ENCODE measurements at places on chromosomes 4 and X. TPM values are rescaled to one million over a fixed set of nuclear protein-coding genes. Genes with fewer than 3 reads are reported as not detected.

The TSPAN7 gene
- total RNA-seq = not detected

The AWAT2 gene
- total RNA-seq = not detected

The MAGEA6 gene
- 118 TPM for total RNA-seq

The SMARCA1 gene
- 26.6 TPM for total RNA-seq

GRCh38 chr4:121654738-121655137 lies 42.0 kb downstream of the ANXA5 start:
- DNase-seq = no peak

- no peak for DNase-seq
Observed at GRCh38 chr4:15718959-15719358, 16.1 kb downstream of the BST1 start.

DNA sequence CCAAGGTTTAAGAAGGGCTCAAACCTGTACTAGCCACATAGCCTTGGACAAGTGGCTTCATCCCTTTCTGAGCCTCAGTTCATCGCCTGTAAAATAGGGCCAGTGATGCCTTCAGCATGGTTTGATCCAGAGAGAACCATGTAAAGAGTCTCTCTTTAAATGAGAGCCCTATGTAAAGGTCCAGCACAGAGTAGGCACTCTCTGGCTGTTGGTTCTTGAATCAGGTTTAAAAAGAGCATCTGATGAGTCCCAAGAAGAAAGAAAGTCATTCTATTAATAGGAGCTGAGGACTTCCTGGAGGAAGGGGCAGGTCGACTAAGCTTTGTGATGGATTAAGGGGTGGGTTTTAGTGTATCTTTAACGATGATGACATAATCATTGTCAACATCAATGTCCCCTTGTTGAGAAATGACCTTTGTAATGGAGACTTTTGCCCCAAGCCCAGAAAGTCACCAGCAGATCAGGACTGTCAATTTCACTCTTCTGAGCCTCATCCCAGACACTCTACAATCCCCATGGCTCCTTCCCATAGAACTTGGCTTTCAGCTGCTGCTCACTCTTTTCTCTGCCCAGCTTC lies 4.0 kb upstream of the SLC2A9 start:
- no peak for DNase-seq

- no peak for DNase-seq
Observed at GRCh38 chr4:178148106-178148505, 705.9 kb upstream of the AGA start.

GRCh38 chr4:81405900-81406401 lies 65.8 kb downstream of the RASGEF1B start:
- DNase-seq = peak; percentile 56

DNA sequence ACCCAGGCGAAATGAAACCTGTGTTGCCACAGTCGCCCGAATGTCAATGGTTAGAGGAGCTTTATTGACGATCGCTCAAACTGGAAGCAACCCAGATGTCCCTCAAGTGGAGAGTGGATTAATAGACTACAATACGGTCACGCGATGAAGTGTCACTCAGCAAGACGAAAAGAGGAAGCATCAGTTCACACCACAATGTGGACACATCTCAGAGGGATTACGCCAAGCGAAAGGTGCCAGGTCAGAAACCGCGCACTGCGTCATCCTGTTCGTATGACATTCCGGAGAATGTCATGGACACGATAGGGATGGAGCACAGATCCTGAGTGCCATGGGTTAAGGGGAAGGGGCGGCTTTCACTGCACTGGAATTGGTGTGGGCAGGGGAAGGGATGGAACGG lies 111.7 kb downstream of the HMX1 start:
- no peak for DNase-seq

- DNase-seq = no peak
Observed at GRCh38 chr4:128831531-128832242, 22.2 kb downstream of the JADE1 start.

DNA sequence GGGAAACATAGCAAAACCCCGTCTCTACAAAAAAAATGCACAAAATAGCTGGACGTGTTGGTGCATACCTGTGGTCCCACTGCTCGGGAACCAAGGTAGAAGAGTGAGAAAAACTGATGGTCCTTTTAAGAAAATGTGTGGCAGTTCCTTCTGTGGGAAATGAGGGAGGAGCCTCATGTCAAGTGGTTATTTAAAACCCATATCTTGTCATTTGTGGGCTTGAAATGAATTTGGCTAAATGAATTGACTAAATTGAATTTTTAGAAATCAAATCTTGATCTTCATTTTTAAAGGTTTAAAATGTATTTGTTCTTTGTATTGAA lies 16.2 kb upstream of the LAMP2 start:
- no peak for DNase-seq

GRCh38 chrX:108442901-108443464 lies 3.3 kb downstream of the COL4A5 start:
- DNase-seq = no peak

DNA sequence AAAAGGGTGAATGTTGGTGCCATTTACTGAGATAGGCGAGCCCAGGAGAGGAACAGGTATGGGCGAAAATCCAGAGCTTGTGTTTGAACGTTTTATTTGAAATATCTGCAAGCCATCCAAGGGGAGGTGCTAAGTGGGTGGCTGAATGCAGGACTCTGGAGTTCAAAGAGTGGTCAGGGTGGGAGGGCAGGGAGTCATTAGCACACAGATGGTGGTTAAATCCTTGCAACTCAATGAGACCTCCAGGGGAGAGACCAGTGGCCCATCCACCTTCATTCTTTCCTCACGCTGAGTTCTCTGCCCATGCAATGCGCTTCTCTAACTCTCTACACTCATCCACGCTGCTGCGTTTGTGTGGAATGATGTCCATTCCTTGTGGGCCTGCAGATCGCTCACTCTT lies 101.1 kb downstream of the VCX3B start:
- DNase-seq = no peak

DNA sequence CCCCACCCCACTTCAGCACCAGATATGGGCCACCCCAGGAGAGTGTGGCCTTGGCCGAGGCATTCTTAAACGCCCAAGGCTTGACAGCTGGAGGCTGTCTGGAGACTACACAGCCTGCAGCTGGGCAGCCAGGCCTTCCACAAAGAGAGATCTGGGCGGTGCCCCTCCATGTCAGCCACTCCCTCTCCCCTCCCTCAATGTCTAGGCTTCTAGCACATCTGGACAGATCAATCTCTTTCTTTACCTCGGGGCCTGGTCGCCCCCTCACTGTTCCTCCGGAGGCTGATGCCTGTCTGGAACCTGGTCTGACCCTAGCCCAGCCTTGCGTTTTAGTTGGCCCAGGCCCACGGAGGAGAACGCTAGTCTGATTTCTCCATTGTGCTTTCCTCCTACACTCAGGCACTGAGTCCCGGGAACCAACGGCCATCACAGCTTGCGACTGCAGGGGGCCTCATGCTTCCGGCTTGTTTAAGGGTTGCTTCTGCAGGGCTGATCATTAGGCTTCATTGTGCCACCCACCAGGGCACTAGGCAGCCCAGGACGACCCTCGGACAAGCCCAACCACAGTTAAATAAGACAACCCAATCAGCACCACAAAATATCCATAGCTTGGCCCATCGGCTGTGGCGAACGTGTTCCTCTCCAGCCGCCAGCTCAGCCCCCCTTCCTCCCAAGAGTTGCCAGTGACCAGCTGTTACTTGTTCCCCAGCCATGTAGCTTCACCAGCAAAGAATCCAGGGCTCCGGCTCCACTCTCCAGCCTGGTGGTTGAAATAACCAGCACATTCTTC lies 200.6 kb downstream of the BCOR start:
- peak; percentile 52 for DNase-seq

- DNase-seq = no peak
Observed at GRCh38 chr4:145785391-145786008, 105.6 kb downstream of the C4orf51 start.
